CD4-positive, alpha-beta T cell treated with Interleukin-15 for 4 hours (primary cell): ENCODE measurements at places on chromosomes 6 and 20.

GRCh38 chr6:53294095-53294494 is 54.7 kb downstream of the ELOVL5 start:
- DNase-seq = no peak

GRCh38 chr6:134477991-134478635 is 160.2 kb upstream of the SGK1 start:
- DNase-seq = no peak

- no peak for DNase-seq
These were observed 9.1 kb downstream of the SGK1 start for GRCh38 chr6:134308800-134309199.

DNA sequence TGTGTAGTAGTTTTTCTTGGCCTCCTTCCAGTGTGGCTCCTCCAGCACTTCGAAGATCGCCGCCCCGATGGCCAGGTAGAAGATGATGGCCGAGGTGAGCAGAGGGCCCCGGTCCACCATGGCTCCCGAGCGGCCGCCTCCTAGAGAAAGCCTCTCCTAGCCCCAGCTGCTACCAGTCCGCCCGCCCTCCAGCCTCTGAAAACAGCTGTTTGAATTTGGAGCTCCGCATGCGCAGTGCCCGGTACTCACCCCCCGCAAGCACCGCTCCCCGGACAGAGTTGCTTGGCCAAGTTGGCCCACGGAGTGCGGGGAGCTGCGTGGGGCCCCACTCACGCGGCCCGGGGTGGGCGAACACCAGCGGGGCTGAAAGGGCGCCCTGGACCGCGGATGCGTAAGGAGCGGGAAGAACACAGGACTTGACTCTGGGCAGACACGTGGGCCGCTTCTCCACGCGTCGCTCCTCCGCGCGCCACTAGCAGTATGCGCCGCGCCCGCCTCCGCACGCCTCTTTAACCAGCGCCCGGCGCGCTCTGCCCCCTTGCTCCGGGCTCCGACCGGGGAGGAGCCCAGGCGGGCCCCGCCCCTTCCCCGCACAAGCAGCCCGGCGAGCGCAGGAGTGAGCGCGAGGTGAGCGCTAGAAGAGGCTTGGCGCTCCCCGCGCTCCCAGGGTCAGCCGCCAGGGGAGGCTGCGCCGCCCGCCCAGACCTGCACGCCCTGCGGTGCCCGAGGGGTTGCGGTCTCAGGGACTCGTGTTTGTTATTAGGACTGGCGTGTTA is at the start of gene KCNK5:
Gene KCNK5 (minus strand): TSS at position 484 of the 776 bp plus-strand sequence. CDS start 364 bp downstream, at position 120.
- DNase-seq = peak; percentile 67

DNA sequence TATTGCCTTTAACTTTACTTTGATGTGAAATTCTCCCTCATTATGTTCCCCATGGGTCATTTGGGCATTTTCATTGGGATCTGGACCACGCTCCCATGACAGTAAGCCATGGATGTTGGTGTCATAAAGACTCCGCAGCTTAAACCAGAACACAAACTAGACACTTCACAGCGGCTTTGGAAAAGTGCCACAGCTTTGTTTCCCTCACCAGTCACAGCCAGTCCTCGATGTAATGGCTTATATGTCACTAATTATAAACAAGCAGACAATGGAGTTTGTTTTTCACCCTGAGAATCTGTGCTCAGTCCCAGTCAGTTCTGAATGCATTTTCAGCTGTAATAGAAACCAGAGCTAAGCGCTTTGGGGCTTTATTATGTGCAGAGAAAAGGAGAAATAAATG is 23.2 kb upstream of the DAAM2 start:
- no peak for DNase-seq

DNA sequence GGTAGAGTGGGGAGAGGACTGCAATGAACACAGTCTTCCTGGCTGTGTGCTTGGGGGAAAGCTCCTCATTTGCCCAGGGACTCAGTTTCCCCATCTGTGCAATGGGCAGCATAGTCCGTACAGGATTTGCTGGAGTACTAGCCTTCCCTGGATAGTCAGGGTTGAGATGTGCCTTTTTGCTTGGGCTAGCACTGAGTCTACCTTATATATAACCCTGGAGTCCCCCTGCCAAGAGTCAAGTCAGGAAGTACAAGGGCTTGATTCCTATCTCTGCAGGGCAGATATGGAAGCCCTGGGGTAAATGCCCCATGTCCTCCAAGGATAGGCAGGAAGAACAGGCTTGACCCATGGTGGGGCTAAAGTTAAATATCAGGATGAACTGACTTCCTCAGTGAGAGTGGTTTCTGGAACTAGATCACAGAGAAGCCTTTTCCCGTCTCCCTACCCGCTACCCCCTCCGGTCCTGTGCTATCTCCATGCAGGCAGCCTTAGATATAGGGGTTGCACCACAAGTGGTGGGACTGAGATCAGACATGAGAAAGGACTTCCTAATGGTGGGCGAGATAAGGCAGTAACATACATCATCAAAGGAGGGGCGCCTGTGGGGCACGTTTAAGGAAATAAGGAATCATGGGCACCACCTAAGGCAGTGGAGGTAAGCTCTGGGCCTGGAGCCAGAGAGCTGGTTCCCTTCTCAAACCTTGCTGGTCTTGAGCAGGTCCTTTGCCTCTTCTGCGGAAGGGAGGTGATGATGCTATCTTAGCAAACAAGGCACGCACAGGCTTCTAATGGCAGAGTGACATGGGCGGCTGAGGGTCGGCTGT is 157.9 kb downstream of the MRPL14 start:
- no peak for DNase-seq

DNA sequence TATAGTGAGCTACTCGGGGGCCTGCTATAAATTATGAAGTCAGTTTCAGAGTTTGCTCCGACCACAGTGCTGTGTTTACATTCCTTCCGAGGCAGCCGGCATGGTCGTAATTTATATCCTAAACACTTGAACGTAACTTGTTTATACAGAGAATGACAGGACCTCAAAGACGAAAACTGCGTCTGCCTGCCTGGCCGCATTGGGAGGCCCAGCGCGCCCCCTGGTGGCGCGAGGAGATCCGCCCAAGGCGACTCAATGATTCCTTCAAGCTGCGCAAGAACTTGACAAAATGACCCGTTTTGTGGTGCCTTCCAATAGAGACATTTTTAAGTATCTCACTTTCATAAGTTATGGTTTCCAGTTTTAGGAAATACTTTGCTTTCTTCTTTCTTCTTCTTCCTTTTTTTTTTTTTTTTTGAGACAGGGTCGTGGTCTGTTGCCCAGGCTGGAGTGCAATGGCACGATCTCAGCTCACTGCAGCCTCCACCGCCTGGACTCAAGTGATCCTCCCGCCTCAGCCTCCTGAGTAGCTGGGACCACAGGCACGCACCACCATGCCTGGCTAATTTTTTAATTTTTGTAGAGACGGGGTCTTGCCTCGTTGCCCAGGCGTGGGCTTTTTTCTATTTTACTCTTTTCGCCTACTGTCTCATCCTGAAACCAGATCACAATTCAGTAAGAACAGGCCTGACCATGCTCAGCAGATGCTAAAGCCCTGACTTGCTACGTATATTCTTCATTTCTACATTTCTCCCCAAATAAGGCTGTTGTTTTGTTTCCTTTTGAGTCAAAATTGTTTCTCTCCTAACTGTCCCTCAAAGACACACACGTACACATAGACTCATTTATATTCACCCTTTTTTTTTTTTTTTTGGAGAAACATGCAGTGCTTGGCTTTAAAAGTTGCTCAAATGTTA is 7.8 kb downstream of the FOXF2 start:
- DNase-seq = peak; percentile 55

DNA sequence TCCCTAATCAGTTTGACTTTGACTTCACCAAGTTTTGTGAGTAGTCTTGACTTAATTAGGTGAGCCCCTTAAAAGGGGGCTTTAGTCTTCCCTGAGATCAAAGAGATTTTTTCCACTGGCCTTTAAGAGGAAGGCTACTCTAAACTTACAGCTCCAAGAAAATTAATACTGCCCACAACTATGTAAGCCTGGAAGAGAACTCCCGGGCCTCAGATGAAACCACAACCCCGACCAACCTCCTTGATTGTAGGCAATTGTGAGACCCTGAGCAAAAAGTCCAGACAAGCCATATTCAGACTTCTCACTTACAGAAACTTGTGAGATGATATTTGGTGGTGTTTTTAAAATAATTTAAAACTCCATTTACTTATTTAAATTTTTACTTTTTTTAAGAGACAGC is 18.1 kb downstream of the SNX3 start:
- no peak for DNase-seq

DNA sequence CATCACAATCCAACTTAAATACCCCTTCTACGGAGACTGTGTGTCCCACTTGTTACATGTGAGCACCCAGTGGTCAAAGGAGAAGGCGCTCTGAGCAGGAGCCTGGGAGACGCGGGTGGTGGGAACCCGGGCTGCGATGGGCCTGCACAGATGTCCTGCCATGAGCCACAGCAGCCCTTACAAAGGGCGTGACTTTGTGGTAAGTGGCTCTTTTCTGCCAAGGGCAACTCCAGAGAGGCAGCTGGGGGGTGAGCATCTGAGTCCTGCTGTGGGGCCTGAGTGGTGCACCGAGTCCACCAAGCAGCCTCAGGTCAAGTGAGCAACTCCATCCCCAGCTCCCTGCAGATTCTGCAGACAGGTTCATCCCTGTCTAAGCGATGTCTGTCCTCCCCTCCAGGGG is 33.6 kb upstream of the CST7 start:
- no peak for DNase-seq

DNA sequence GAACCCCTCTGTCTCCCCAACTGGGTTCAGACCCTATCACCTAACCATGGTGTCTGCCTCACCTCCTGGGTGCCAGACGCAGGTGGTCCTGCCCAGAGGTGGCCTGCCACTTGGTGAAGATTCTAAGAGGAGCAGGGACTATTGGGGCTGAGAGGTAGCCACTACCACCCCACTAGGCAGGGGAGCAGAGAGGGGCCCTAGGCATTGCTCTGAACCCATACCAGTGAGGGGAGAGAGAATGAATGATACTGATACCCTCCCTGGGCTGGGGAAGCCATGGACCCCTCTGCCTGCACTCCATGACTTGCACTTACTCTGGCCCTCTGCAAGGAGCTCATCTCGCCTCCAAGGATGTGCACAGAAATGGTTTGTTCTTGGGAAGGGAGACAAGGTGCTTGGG is 31.7 kb upstream of the SPDEF start:
- DNase-seq = no peak
